ENCODE measurements at places on chromosomes 6 and 20. TPM values are rescaled to one million over a fixed set of nuclear protein-coding genes. Genes with fewer than 3 reads are reported as not detected.
A peak's percentile ranks its signal among the peaks of the same experiment; 100 is the strongest.

The ELOVL2 gene
- 9.8 TPM for polyA plus RNA-seq

GRCh38 chr20:19947611-19948264, 69.4 kb upstream of the NAA20 start:
- no peak for DNase-seq

GRCh38 chr6:157217894-157218370, 105.4 kb downstream of the TMEM242 start:
- DNase-seq: no peak

The FKBP1C gene
- polyA plus RNA-seq: 2.5 TPM

- DNase-seq: no peak
Observed at GRCh38 chr20:4736875-4737274, 15.2 kb downstream of the PRND start.

DNA sequence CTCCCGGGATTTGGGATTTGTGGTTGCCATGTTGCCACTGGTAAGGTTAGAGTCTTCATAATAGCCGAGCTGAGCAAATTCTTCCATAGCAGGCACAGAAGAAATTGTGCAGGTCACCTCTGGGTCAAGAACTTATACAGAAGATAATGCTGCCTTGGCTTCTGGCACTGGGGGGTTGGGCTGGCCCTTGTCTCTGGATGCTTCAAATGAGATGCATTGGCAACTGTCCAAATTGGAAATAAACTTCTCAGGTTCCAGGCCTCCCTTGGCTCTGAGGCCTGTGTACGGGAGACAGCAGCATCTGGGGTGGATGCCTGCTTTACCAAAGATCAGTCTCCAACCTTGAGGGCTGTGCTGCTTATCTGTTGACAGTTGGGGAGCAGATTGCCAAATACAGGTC, 26.2 kb downstream of the MYO6 start:
- DNase-seq: no peak

The SPATS1 gene
- polyA plus RNA-seq: not detected

The TINAG gene
- 30.2 TPM for polyA plus RNA-seq

GRCh38 chr6:72321788-72322187, 300.1 kb upstream of the KCNQ5 start:
- no peak for DNase-seq

DNA sequence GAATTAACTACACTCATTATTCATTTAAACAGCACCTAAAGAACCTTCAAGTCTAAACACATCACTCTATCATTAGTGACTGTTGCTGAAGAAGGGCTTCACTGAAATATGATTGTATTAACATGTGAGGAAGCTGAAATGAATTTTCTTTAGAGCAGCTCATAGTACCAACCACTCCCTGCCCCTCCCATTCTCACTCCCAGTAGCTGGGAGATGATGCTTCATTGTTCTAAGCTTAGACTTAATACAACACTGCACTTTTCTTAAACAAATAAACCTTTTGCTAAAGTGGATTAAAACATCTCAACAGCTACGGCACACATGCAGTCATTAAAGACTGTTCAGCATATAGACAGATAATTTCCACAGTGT, 63.1 kb downstream of the ATXN1 start:
- no peak for DNase-seq

DNA sequence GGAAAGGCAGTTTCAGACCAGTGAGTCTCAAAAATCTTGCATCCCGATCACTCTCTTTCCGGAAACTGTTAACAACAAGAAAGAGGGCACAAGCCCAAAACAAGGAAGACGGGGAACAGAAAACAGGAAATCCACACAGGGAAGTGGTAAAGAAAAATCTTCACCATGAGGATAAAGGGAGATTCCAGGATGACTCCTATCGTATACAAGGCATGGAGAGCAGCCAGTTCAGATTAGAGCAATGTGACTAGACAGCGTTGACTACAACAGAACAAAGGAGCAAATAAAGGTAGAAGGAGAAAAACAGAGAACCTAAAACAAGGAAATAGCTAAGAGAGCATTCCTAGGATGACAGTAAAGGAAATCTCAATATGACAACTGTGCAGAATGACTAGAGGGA, 26.5 kb downstream of the VNN1 start:
- DNase-seq: no peak

- DNase-seq: no peak
Observed at GRCh38 chr6:93036835-93037234, 382.5 kb downstream of the EPHA7 start.

- DNase-seq: no peak
Observed at GRCh38 chr6:123091896-123092271, 95.8 kb downstream of the CLVS2 start.

GRCh38 chr6:165774903-165775601, 112.0 kb upstream of the PDE10A start:
- DNase-seq: peak; percentile 71

DNA sequence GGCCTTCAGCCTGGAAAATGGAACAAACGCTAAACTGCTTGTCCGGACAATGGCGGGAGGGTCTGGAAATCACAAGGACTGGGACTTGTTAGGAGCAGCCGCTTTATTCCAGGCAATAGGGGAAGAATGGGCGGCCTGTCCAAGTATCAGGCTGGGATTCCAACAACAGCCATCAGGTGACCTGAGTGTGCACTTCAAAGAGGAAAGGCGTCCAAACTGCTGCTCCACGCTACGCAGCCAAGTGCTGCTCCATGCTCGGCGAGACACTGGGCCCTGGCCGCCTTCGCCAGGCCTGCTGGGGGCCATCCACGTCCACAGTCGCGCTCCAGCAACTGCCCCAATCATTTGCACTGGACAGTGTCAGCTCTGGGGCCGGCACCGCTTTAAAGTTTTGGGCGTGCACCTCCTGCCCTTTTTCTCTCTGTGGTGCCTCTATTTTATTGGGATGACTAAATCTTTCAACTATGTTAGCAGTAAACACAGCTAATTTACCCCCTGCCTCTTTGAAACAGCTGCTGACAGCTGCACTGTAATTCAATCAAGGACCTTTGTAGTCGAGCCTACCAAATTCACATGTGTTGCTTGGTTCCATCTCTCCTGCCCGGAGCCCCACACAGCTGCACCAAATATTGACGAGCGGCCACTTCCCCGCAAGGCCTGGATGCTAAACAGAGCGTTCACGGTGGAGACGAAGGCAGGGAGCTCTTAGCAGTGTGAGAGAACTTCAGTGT, 98.3 kb downstream of the BMP7 start:
- peak; percentile 81 for DNase-seq

- no peak for DNase-seq
Observed at GRCh38 chr6:142683714-142684141, 261.2 kb downstream of the HIVEP2 start.

DNA sequence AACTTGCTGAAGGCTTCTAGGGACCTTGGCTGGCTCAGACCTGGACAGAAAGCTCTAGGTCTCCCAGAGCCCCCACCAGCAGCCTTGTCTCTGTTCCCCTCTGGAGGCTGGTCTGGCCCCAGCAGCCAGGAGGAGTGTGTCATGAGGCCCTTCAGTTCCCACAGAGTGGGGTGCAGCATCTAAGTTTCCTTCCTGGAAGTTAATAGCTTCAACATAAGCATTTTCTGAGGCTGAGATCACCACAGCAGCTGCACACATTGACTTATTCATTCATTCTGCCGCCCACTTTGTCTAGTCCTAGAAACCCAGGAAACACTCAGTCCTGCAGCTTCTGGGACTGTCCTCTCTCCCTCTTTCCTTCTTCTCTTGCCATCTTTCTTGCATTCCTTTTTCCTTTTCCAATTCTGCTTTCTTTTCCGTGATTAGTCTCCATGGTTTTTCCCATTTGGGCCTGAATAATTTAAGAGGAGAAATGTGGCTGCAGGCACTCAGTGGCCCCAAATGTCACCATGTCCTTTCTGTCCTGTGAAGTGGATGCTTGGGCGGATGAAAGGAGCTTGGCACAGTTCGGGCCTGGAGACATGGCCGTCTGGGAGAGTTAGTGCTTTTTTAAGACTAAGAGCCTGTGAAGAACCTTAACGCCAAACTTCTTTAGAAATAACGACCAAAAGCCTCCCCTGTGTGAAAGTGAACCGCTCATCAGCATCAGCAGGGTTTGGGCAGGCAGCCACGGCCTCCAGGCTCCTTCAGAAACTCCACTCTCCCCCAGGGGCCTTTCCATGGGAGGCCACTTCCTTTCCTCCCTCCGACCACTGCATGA, 31.0 kb upstream of the PCMTD2 start:
- peak; percentile 54 for DNase-seq

The CEP85L gene
- polyA plus RNA-seq: 6.4 TPM

The LGSN gene
- polyA plus RNA-seq: 0.43 TPM

DNA sequence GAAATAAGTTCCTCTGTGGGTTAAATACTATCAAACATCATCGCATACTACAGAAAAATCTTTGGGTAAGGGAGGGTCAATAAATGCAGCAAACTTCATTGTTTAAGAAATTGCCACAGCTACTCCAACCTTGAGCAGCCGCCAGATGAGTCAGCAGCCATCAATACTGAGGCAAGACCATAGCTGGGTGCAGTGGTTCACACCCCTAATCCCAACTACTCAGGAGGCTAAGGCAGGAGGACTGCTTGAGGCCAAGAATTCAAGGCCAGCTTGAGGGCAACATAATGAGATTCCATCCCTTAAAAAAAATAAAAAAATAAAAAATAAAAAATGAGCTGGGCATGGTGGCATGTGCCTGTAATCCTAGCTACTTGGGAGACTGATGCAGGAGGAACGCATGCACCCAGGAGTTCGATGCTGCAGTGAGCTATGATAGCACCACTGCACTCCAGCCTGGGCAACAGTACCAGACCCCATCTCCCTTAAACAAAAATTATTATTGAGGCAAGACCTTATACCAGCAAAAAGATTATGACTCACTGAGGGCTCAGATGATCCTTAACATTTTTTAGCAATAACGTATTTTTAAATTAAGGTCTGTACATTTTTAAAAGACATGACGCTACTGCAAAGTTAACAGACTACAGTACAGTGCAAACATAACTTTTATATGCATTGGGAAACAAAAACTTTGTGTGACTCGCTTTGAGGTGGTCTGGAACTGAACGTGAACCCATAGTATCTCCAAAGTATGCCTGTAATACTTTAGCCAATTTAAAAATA, 8.8 kb downstream of the SRPK1 start:
- no peak for DNase-seq

GRCh38 chr6:159718634-159719033, 8.7 kb upstream of the WTAP start:
- no peak for DNase-seq

DNA sequence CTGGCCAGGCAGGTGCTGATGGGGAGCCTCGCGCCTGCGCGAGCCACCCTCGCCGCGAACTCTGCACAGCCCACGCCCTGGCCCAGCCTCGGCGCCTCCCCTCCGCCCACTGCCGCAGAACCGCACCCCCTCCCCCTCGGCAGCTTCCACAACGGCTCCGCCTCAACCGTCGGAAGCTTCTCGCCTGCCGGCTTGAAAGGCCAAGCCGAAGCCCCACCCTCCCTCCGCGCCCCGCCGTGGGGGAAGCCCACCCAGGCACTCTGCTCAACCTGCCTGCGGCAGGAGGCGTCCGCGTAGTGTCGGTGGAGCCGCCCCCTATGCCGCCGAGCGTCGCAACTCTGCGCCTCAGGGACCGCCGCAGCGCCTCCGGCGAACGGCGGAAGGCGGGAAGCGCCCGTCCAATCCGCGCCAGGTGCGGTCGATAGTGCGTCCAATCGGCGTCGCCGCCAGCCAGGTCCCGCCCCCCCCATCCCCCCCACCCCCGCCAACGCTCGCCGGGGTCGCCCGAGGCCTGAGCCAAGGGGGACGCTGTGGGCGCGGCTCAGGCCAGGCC, at the start of gene SYCP2:
Gene SYCP2, minus strand, starts transcription at position 342 of the 553 bp plus-strand sequence. CDS start 11,224 bp downstream, outside the sequence.
- no peak for DNase-seq

GRCh38 chr6:45365036-45365435, 12.7 kb downstream of the SUPT3H start:
- DNase-seq: no peak

GRCh38 chr6:127959869-127960268, 59.0 kb upstream of the THEMIS start:
- DNase-seq: no peak

DNA sequence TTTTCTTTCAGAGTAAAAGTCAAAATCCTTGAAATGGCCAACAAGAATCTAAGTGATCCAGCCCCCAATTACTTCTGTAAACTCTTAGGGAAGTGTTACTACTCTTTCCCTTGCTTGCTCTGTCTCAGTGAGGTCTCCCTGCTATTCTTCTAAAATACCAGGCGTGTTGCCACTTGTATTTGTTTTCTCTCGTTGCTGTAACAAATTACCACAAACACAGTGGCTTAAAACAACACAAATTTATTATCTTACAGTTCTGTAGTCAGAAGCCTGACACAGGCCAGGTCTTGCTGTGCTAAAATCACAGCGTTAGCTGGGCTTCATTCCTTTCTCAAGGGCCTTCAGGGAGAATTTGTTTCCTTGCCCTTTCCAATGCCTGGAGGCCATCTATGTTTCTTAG, 59.9 kb downstream of the HECA start:
- no peak for DNase-seq

DNA sequence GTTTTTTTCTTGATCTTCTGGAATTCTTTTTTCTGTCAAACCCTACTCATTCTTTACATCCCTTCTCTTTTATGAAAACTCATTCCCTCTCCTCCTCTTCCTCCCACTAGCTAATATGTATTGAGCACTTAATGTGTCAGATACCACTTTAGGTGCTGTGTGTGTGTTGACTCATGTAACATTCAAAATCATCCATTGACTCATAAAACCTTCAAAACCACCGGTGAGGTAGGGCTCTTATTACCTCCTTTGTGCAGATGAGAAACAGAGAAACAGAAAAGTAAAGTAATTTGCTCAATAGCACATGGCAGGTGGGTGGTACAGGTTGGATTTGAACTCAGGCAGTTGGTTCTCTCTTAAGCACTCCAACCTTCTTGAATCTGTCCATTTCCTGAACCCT, 136.3 kb upstream of the NEDD9 start:
- no peak for DNase-seq

DNA sequence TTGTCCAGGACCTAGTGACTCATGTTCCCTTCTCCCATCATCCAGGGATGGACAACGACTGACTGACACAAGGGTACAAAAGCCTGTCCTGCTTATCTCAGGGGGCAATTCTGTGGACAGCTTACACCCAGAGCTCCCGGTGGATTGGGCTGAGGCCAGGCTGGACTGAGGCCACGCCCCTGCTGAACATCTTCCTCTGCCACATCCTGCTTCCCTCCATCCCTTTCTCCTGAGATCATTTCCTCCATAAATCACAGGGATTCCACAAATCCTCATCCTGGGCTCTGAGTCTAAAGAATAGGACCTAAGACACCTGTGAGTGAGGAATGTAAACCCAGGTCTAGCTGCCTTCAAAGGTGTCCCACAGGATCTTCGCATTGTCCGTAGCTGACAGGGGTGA, 30.4 kb upstream of the RNF24 start:
- DNase-seq: no peak

- DNase-seq: peak; percentile 59
Observed at GRCh38 chr6:133553652-133554051, 312.5 kb downstream of the EYA4 start.

- no peak for DNase-seq
Observed at GRCh38 chr6:163720005-163720404, 305.5 kb downstream of the QKI start.

GRCh38 chr6:19864285-19864684, 27.1 kb downstream of the ID4 start:
- DNase-seq: no peak

DNA sequence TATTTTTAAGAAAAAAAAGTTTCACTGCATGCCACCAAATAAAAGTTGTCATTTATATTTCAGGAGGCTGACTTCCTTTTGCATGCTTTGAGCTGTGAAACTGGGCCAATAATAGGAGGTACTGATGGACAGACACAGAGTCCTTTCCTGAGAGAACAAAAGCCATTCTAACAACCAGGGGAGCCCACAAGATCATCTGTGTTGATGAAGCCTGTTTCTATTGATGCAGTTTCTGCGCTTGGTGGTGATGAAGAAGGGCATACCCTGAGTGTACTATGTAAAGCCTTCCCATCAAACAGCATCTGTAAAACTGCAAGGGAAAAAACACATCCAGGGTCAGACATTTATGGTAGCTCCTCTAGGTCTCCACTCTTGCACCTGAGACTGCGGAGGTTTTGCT, 34.8 kb downstream of the ABHD12 start:
- no peak for DNase-seq
